ENCODE measurements at places on chromosomes 1 and 21. TPM values are rescaled to one million over a fixed set of nuclear protein-coding genes. Genes with fewer than 3 reads are reported as not detected.

DNA sequence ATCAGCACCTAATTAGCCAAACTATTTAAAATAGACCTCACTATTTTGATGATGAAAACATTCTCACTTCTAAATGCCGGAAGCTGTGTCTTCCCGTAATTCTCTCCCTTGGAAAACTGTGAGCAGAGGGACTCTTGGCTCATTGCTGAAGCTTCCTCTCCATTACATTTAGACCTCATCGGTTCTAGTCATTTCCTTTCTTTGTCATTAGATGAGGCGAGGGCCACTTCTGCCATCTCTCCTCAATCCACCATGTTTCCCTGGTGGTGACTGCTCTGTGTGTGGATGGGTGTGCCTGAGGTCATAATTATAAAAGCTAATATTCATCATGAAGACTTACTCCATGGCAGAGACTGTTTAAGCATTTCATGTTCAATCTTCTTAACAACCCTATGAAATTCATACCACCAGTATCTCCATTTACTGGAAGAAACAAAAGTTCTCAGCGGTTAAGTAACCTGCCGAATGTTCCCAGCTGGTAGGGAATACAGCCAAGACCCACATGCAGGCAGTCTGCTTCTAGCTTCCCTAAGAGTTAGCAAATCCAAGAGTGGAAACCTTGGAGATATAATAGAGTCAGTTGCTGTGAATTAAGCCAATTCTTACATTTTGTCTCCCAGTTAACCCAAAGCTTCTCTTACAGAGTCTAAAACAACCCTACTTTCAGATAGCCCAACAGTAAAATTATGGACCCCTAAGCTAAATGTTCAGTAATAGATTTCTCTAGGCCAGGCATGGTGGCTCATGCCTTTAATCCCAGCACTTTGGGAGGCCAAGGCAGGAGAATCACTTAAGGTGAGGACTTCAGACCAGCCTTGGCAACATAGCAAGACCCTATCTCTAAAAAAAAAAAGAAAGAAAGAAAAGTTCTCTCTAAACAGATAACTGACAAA is 156.2 kb downstream of the ZBTB18 start:
- H3K27ac ChIP-seq = peak overlapping the region; percentile 66
- no peak overlapping the region for H3K4me3 ChIP-seq
- H3K4me1 ChIP-seq = no peaks in the 10 kb centered on the region
- no peak for DNase-seq

DNA sequence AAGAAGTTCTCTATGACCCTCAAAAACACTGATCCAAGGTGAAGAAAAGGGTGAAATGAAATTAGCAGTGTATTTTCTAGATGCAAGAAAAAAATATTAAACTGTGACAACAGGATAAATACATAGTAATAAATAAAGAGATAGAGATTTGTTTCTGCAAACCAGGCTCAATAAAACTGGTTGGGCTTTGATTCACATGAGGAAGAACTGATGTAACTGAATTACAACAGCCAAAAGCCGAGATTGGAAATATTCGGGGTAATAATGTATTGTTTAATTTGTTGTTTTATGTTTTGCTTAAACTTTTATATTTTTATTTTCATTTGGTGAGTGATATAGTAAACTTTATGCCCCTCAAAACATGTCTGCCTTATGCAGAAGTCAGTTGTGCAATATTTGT is 285.0 kb downstream of the BRINP3 start:
- H3K36me3 ChIP-seq = no peaks in the 10 kb centered on the region
- no peaks in the 10 kb centered on the region for H3K4me1 ChIP-seq
- DNase-seq = no peak
- no peak overlapping the region for H3K4me3 ChIP-seq
- no peak overlapping the region for H3K27ac ChIP-seq
- H3K27me3 ChIP-seq = no peaks in the 10 kb centered on the region

GRCh38 chr1:31901838-31902509 is 36.2 kb downstream of the PTP4A2 start:
- no peak overlapping the region for H3K27ac ChIP-seq
- peaks cover under 1% of the 10 kb centered on the region for H3K36me3 ChIP-seq
- no peak for DNase-seq

- no peak overlapping the region for H3K4me3 ChIP-seq
- H3K4me1 ChIP-seq = peaks cover 4% of the 10 kb centered on the region
- DNase-seq = no peak
- no peaks in the 10 kb centered on the region for H3K36me3 ChIP-seq
- no peak overlapping the region for H3K27ac ChIP-seq
These were observed 7.7 kb downstream of the SELENON start for GRCh38 chr1:25807480-25808390.

GRCh38 chr21:31873696-31874599 is 1.1 kb downstream of the HUNK start:
- no peak overlapping the region for H3K4me3 ChIP-seq
- H3K36me3 ChIP-seq = no peaks in the 10 kb centered on the region
- peak; percentile 67 for DNase-seq
- H3K27ac ChIP-seq = no peak overlapping the region
- peaks cover 14% of the 10 kb centered on the region for H3K4me1 ChIP-seq

GRCh38 chr1:208227366-208227765 is 16.8 kb downstream of the PLXNA2 start:
- no peaks in the 10 kb centered on the region for H3K27me3 ChIP-seq
- no peak overlapping the region for H3K4me3 ChIP-seq
- H3K36me3 ChIP-seq = no peaks in the 10 kb centered on the region
- no peaks in the 10 kb centered on the region for H3K4me1 ChIP-seq
- H3K27ac ChIP-seq = no peak overlapping the region

DNA sequence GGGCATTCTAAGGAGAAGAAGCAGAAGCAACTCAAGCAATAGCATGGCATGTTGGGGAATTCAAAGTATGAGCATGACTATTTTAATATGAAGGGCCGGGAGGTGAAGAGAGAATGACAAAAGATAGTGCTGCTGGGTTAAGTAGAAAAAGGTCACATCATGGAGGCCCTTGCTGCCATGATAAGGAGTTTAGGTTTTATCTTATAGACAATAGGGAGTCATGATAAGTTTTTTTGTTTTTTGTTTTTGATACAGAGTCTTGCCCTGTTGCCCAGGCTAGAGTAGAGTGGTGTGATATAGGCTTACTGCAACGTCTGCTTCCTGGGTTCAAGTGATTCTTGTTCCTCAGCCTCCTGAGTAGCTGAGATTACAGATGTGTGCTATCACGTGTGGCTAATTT is 3.1 kb downstream of the BNIPL start:
- peaks cover 10% of the 10 kb centered on the region for H3K36me3 ChIP-seq
- H3K4me1 ChIP-seq = no peaks in the 10 kb centered on the region
- no peak overlapping the region for H3K4me3 ChIP-seq
- DNase-seq = no peak

GRCh38 chr1:192485692-192486436 is 89.7 kb upstream of the RGS1 start:
- peak overlapping the region; percentile 70 for H3K27ac ChIP-seq
- no peaks in the 10 kb centered on the region for H3K27me3 ChIP-seq
- H3K4me1 ChIP-seq = no peaks in the 10 kb centered on the region
- no peak overlapping the region for H3K4me3 ChIP-seq

DNA sequence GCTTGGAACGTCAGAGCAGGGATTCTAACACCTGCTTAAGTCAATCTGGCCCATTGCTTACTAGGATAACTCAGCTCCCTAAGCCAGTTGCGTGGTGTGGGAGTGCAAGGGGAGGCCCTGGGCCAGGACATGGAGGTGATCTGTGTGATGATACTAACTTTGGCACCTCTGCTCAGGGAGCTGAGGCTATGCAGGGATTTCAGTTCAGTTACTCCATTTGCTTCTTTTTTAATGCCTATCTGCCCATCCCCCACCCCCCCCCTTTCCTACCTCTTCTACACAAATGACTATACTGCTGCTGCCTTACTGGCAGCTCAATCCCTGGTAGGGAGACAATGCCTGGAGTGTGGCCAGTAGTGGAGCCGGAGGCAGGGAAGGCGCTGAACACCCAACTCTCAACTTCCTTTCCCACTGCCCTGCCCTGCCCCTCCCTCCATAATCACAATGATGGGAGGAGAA is 19.5 kb downstream of the INKA2 start:
- H3K27me3 ChIP-seq = no peaks in the 10 kb centered on the region
- no peaks in the 10 kb centered on the region for H3K4me1 ChIP-seq
- DNase-seq = no peak

- H3K27me3 ChIP-seq = no peaks in the 10 kb centered on the region
- no peaks in the 10 kb centered on the region for H3K36me3 ChIP-seq
- no peak for DNase-seq
- H3K4me3 ChIP-seq = no peak overlapping the region
- H3K27ac ChIP-seq = no peak overlapping the region
These were observed 192.6 kb upstream of the FGGY start for GRCh38 chr1:59104191-59104760.

RAB13 gene
- 44.3 TPM for polyA plus RNA-seq

- no peak overlapping the region for H3K4me3 ChIP-seq
- no peaks in the 10 kb centered on the region for H3K27me3 ChIP-seq
- no peaks in the 10 kb centered on the region for H3K36me3 ChIP-seq
- H3K27ac ChIP-seq = no peak overlapping the region
- H3K4me1 ChIP-seq = peaks cover 3% of the 10 kb centered on the region
- DNase-seq = no peak
These were observed 71.0 kb downstream of the MAB21L3 start for GRCh38 chr1:116182019-116182714.

DNA sequence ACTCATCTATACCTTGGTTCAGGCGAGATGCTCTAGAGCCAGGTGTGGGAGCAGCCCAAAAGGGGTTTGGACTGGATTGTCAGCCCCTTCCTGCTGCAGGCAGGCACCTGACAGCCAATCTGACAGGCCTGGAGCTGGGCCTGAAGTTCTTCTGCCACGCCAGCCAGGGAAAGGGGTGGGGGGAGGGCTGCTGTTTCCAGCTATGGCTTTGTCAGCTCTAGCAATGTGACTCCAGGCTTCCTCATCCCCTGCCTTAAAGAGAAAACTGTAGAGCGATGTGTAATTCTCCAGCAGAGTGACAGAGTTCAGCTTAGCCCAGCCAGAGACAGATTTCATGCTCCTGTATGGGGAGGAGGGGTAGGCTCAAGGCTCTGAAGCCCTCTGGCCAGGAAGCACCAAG is 30.3 kb downstream of the WNT4 start:
- no peaks in the 10 kb centered on the region for H3K27me3 ChIP-seq
- no peaks in the 10 kb centered on the region for H3K4me1 ChIP-seq
- H3K36me3 ChIP-seq = peaks cover 2% of the 10 kb centered on the region
- no peak for DNase-seq
- no peak overlapping the region for H3K4me3 ChIP-seq
- no peak overlapping the region for H3K27ac ChIP-seq

DNA sequence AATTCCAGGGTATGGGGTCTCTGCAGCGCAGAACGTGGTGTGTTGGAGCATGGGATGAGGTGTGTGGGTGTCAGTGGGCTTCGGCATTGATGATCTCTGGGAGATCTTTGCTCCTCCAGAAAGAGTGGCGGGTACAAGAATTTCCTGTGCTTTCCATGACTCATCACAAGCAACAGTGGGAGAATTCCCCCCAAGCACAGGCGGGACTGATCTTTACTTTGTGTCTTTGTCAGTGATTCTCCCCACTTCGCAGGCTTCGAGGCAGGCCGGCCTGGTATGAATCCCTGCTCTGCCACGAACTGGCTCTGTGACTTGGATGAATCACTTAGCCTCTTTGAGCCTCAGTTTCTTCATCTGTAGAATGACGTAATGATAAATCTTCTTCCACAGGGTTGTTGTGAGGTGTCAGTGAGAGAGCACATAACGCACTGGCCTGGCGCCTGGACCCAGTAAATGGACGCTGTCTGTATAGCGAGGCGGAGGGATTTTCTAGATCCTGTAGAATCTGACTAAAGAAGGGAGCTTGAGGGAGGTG is 2.0 kb downstream of the OPRD1 start:
- H3K27me3 ChIP-seq = peaks cover 4% of the 10 kb centered on the region
- peaks cover 4% of the 10 kb centered on the region for H3K4me1 ChIP-seq
- no peaks in the 10 kb centered on the region for H3K36me3 ChIP-seq
- H3K27ac ChIP-seq = no peak overlapping the region

DNA sequence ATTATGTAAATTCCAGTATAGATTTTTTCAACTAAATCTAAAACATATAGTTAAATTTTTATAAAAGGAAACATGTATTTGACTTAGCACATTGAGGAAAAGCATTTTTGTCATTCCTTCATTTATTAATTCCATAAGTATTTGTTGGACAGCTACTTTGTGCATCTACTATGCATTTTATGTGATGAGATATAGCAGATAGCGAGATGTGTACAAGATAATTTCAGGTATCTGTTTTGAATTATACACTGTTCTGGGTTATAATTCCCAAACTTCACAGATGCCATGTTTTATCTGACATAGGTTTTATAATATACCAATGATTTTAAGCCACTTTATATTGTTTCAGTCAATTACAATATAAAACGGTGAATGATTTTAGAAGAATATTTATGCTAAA is 398.7 kb downstream of the USH2A start:
- H3K27me3 ChIP-seq = no peaks in the 10 kb centered on the region
- H3K4me1 ChIP-seq = no peaks in the 10 kb centered on the region
- no peak for DNase-seq
- H3K4me3 ChIP-seq = no peak overlapping the region
- no peaks in the 10 kb centered on the region for H3K36me3 ChIP-seq

- H3K27me3 ChIP-seq = no peaks in the 10 kb centered on the region
- H3K36me3 ChIP-seq = no peaks in the 10 kb centered on the region
- no peak overlapping the region for H3K27ac ChIP-seq
- no peak for DNase-seq
- H3K4me1 ChIP-seq = no peaks in the 10 kb centered on the region
These were observed 24.8 kb upstream of the ITPKB start for GRCh38 chr1:226763905-226764264.

TFAP2E gene
- 0.07 TPM for polyA plus RNA-seq

- no peaks in the 10 kb centered on the region for H3K4me1 ChIP-seq
- H3K27me3 ChIP-seq = no peaks in the 10 kb centered on the region
- no peak overlapping the region for H3K4me3 ChIP-seq
- no peak for DNase-seq
- no peaks in the 10 kb centered on the region for H3K36me3 ChIP-seq
These were observed 7.5 kb upstream of the PTPRC start for GRCh38 chr1:198631292-198631691.

DNA sequence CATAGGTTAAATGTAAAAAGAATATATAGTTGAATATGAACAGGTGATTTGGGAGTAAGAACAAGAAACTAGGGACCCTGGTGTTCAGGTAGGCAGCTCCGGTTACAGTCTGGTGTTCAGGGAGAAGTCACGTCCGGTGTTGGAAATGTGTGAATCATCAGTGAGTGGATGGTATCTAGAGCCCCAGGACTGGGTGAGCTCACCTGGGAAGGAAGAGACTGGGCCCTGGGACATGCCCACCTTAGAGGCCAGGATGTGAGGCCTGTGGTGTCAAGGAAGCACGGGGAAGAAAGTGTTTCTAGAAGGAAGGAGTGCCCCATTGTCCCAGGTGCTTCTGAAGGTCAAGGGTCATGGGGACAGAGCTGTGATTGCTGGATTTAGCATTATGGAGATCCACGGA is 1.5 kb upstream of the GJB3 start:
- no peak overlapping the region for H3K4me3 ChIP-seq
- no peaks in the 10 kb centered on the region for H3K36me3 ChIP-seq
- peaks cover 17% of the 10 kb centered on the region for H3K4me1 ChIP-seq
